Left cardiac atrium (tissue), 4 donors: ENCODE measurements at places on chromosomes 2 and 18. TPM values are rescaled to one million over a fixed set of nuclear protein-coding genes. Genes with fewer than 3 reads are reported as not detected.

DNA sequence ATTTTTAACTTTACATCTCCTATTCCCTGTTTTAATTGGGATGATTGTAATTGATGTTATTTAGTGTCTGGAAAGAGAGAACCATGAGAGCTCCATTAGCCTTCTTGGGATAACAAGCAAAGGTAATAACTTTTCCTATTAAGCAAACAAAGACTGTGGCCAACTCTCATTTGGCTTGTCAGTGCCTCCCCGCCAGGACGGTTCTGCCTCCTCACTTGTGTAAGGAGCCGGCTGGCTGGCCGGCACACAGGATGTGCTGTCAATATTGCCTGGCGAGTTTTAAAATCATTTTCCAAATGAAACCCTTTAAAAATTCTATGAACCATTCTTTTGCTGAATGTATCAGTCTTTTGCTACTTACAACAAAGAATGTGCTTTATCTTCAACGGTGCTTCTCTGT, 898.3 kb downstream of the CPS1 start:
- DNase-seq, result peak; percentile 17

- DNase-seq, result no peak
Measured at GRCh38 chr18:78086931-78087330, 837.3 kb downstream of the GALR1 start.

GRCh38 chr2:120984452-120985173, 248.9 kb downstream of the GLI2 start:
- DNase-seq, result no peak

DNA sequence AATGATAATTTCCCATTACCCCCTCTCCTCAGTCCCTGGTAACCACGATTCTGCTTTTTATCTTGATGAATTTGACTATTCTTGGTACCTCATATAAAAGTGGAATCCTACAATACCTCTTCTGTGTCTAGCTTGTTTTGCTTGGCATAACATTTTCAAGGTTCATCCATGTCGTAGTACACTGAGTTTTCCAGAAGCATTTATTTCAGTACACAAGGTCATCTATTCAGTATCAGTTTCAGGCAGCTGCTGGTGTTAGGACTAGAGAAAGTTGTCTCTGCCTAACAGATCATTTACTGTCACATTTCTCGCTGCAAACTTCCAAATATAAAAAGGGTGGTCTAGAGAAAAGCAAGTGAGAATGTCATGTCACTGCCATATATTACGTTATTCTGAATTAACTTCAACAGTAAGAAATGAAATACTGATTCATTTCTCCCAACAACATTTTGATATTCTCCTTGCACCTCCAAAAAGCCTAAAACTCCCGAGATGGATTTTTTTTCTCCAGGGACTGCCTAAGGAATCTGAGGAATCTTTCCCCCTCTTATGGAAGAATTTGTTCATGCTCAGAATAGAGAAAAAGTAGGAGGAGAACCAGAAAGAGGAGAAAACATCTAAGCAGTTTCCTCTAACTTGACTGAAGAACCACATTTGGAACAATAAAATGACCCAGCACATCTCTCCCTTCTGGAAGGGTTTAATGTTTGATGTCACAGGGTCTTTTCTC, 36.0 kb downstream of the CDK15 start:
- DNase-seq, result no peak

DNA sequence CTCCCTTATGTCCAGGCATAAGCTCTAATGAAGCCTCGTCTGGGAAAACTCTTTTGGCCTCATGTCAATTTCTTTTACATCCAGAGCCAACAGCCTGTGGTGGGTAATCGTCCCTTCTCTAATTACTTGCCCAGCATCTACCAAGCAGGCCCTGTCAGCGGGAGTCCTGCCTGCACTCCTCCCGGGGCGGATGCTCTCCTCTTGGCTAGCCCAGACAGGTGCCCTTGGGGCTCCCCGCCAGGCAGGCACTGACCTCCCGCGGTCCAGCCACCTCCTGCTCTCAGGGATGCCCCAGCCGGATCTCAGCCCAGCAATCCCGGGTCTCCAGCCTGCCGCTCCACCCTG, 74.2 kb downstream of the NCAPH start:
- peak; percentile 38 for DNase-seq

- no peak for DNase-seq
Measured at GRCh38 chr2:44632931-44633689, 271.4 kb downstream of the CAMKMT start.

GRCh38 chr2:217206016-217206725, 346.3 kb upstream of the TNP1 start:
- no peak for DNase-seq

CYTIP gene
- 4.9 TPM for total RNA-seq

COL3A1 gene
- total RNA-seq, result 305 TPM

CASP10 gene
- 9.9 TPM for total RNA-seq
